ENCODE measurements at places on chromosomes 16 and 17. TPM values are rescaled to one million over a fixed set of nuclear protein-coding genes. Genes with fewer than 3 reads are reported as not detected.

DNA sequence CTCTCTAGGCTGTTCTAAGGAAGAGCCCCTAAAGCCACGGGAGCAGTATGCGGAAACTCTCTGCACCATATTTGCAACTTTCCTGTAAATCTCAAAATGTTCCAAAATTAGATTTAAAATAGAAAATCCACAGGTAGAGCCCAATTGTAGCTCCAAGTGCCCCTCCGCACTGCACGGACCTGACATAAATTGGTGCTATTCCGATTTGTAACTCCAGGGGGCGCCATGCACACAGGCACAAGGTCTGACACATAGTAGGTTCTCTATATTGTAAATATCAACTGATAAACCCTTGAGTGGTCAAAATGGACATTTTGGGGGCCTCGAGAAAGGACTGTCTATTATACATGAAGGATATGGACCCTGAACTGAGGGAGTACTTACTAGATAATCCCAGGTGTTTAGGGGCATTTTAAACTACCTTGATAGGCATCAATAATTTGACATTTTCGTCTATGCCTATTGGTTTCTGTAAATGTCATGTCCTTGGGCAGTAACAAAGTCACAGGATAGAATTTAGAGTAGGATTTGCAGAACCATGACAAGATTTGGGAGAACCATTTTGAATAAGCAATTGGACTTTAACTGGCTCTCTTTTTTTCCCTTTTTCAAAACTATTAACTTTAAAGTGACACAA, 36.6 kb upstream of the TMEM132E start:
- DNase-seq = no peak

DNA sequence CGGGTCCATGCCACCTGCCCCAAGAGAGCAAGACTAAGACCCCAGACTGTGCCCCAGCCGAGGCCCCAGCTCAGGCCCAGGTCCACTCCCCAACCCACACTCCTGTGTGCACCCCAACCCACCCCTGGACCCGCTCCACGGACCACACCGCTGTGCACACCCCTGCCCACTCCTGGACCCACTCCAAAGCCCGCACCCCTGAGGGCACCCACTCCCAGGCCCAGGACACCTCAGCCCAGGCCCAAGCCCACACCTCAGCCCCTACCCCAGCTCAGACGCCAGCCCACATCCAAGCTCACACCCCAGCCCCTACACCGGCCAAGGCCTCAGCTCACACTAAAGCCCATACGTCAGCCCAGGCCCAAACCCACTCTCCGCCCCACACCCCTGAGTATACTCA, 1.1 kb downstream of the SPEM3 start:
- no peak for DNase-seq

GRCh38 chr16:50038756-50039529, 13.9 kb downstream of the CNEP1R1 start:
- no peak for DNase-seq

GRCh38 chr16:11585460-11586377, 1.0 kb downstream of the LITAF start:
- peak; percentile 37 for DNase-seq

GRCh38 chr17:61686113-61686512, 95.1 kb upstream of the NACA2 start:
- no peak for DNase-seq

GRCh38 chr16:29837841-29838240, 17.6 kb downstream of the MVP start:
- DNase-seq = no peak

DNA sequence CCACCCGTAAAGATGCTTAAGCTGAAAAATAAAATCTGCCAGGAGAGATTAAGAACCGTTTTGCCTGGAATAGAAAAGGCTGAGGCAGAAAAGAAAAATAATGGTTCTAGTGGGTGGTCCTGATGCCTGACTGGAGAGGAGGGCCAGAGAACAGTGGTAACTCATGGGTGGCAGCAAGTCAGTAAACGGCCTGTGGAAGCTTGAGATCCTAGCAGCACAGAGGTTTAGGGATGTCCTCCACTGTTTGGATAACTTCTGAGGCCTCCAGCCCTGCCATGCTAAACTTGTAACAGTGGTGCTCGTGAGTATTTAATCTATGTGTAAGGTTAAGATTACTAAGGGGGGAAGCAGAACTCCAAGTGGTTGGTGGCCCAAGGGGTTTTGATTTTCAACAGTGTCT, 21.2 kb upstream of the PHAF1 start:
- DNase-seq = no peak

CCL3 gene
- total RNA-seq = 10.8 TPM

KRT39 gene
- total RNA-seq = not detected

ADAT1 gene
- 74.9 TPM for total RNA-seq

All from breast epithelium (tissue), 4 donors.